ENCODE measurements at places on chromosomes 4 and X.

GRCh38 chr4:189823591-189823990, 117.1 kb upstream of the FRG1 start:
- DNase-seq: no peak

- DNase-seq: no peak
Measured at GRCh38 chr4:127203562-127204200, 429.1 kb upstream of the INTU start.

DNA sequence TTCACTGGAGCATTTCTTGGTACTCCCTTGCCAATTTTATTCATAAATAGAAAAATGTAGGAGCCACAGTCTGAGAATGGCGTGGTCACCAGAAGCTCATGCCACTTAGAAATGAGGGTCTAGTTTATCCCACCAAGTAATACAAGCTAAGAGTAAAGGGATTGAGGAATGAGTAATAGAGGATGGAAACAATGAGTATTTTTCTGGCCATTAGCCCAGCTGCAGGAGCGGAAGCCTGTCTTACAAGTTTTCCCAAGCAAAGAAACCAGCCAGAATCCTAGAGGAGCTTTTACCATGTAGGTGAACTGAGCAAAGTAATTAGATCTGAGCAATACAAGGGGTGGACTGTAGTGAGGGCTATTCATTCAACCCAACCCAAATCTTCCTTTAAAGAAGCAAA, 160.7 kb upstream of the NPY2R start:
- no peak for DNase-seq

DNA sequence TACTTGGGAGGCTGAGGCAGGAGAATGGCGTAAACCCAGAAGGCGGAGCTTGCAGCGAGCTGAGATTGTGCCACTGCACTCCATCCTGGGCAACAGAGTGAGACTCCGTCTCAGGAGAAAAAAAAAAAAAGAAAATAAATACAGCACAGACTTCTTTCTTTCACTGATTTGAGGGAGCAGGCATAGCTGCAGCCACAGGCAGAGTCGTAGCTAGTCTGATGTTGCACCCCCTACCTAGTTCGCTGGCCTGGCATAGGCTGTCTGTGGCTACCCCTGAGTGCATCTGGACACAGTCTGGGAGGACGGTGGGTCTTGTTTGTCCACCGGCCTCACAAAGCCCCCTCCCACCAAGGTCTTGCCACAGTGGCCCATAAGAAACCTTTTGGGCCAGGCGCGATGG, 21.4 kb downstream of the IL3RA start:
- no peak for DNase-seq

DNA sequence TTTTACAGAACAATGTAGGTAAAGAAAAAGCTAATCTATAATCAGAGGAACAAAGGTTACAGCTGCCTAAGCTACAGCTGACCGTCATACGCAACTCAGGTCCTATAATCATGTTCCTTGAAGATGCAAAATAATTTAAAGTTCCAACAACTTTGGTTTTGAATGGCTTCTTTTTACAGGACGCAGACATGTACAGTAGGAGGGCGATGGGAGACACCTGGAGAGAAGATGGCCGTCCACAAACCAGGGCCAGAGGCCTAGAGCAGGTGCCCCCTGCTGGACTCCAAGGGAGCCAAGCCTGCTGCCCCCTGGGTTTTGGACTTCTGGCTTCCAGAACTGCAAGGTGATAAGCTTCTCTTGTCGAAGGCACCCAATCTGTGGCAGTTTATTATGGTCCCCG, 10.6 kb downstream of the HGFAC start:
- no peak for DNase-seq

DNA sequence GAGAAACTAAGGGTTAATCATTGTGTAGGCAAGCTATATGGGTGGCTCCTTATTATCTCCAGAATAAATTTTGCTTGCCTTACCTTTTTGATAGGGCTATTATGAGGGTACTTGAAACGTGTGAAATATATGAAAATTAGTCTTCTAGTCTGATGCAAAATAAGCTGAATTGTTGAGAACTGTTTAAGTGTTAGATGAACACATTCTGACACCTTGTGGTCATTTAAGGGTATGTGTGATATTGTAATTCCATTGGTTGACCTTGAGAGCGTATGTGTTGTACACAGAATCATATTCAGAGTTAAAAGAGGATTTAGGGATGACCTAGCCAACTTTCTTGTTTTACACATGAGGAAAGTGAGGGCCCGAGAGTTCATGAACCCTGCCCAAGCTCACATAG, 44.6 kb upstream of the LINC00632 start:
- DNase-seq: no peak

- no peak for DNase-seq
Measured at GRCh38 chr4:10460313-10461047, 3.3 kb upstream of the ZNF518B start.

DNA sequence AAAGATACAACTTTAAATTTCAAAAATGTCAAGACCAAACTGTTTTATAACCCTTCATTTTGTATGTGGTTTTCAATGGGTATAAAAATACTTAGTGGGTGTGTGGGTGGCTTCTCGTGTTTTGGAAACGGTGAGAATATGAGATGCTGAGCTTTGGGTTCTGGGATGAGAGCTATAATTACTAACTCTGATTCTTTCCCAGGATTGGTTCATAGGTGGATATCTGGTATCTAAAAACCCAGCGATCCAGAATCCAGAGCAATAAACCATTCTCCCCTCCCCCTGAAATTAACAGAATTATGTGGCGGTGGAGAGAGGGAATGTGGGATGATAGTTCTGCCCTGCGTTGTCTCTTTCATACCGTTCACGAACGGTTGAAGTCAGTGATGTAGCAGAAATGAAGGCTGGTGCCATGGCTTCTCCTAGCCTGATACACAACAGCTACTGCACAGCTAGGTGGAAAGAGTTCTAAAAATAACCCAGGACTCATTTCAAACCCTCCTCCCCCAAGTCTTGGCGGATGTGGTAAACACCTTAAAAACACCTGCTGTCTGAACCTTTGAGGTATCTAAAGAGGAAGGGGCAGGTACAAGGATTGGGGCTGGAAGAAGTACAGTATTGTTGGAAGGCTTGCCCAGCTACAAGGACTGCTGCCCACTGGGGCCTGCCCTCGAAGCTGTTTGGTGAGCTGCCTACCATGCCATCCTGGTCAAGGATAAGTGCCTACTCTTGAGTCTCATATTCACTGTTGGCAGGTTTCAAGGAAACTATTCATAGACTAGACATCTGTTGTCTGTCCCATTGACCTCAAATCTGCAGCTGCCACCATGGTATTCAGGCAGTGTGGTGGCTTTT, 44.5 kb downstream of the SEPTIN11 start:
- peak; percentile 48 for DNase-seq

GRCh38 chr4:186826846-186827533, 103.3 kb upstream of the FAT1 start:
- no peak for DNase-seq

GRCh38 chr4:162442128-162442527, 278.3 kb upstream of the FSTL5 start:
- no peak for DNase-seq

GRCh38 chr4:41878170-41878969, 56.9 kb upstream of the TMEM33 start:
- DNase-seq: no peak

DNA sequence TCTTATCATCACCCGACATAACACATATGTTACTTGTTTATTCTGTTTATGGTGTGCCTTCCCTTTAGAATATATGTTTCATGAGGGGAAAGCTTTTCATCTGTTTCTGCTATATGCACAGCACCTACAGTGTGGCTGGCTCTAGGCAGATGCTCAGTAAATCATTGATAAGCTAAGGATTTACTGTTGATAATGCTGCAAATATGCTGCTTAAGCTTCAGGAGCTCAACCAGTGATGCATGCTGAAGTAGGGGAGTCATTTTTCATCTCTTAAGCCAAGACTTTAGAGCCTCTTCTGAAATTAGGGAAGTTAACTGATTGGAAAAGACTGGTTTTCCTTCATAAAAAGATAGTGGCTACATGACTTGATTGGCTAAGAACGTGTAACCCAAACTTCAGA, 16.4 kb downstream of the FAT4 start:
- DNase-seq: no peak

GRCh38 chr4:128450326-128451120, 162.9 kb upstream of the PGRMC2 start:
- no peak for DNase-seq

- no peak for DNase-seq
Measured at GRCh38 chr4:144666539-144667175, 20.7 kb downstream of the HHIP start.

DNA sequence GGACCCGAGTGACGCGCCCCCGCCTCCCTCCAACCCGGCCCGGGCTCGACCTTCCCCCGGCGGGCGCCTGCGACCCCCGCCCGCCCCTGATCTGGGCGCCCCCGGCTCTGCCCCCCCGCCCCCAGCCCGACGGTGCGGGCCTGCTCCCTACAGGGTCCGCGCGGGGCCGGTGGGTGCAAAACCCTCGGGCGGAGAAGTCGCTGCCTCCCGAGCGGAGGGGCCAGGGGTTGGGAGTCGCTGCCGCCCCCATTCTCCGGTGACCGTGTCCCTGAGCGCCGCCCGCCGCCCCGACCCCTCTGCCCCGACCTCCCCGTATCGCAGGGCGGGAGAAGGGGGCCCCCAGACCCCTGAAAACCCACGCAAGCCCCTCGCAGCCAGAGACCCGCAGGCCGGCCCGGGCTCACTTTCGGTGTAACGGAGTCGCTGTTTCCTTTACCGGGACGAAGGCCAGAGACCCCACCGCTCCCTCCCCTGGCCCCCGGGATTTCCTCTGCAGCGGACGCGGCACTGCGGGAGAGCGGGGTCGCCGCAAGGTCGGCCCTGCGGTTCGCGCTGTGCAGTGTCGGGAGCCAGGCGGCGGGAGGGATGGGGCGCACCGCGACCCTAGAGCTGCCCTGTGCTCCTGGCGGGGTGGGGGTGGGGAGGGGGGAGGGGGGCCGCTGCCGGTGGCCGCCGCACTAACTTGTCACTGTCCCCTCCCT, 729 bp upstream of the CPLX1 start:
- DNase-seq: no peak

- no peak for DNase-seq
Measured at GRCh38 chrX:137707348-137707747, 141.4 kb downstream of the ZIC3 start.

- DNase-seq: no peak
Measured at GRCh38 chr4:182320580-182320979, 77.4 kb downstream of the TENM3 start.

DNA sequence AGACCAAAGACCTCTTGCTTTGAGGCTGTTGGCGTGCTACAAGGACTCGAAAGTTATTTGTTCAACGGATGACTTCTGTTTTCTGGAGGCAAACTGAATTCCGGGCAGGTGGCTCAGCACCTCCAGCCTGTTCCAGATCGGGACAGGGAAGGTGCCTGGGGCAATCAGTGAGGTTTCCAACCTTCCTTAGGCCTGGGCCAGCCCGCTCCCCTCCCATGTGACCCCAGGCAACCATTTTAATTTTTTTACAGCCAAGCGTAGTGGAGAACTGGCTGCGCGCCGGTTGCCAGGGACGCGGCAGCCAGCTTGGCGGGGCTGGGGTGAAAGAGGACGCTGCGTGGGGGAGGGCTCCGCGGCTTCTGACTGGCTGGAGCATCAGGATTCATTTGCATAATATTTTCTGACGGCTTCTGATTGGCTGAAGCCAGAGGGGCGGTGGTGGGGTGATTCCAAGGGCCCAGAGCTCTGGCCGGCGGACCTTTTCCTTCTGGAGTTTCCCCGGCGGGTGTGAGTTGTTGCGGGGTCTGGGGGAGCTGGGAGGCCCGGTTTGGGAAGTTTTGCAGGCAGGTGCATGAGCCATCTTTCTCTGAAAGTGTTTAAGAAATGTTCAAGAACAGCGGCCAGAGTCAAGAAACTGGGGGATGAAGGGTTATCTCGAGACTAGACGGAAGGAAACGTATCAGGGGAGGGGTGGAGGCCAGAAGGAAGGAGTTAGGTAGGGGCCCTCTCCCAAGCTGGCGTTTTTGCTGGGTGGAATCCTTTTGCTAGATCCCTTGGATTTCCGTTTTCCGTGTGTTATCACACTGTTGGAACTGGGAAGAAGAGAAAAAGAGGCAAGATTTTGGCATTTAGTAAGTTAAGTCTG, at the start of gene MID1IP1:
Gene MID1IP1, plus strand, starts transcription at position 479 of the 865 bp plus-strand sequence. CDS start 3,488 bp downstream, outside the sequence.
- peak; percentile 23 for DNase-seq

DNA sequence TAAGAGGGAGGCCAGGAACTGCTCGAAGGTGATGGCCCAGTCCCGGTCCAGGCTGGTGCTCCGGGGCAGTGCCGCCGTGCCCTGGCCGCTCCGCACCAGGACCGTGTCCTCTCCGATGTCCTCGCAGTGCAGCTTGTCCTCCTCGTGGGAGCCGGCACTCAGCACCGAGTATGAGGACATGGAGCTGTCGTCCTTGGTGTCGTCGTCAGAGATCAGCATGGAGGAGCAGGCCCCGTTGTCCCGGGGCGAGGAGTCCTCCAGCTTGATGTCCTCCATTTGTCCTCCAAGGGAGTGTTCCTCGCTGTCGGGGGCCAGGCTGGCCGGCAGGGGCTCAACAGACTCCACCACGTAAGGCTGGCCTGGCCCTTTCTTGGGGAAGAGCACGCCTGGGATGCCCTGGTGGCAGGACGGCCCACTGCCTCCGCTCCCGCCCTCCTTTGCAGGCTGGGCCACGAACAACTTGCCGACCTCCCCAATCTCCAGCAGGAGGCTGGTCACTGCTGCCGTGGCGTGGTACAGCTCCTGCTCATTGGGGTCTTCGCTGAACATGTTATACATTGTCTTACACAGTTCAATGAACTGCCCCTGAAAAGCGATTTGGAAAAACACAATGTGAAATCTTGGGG, 53.7 kb upstream of the UCP1 start:
- no peak for DNase-seq

GRCh38 chrX:27924261-27924660, 57.0 kb downstream of the DCAF8L1 start:
- DNase-seq: no peak

- no peak for DNase-seq
Measured at GRCh38 chr4:147151763-147152162, 206.1 kb upstream of the TTC29 start.

DNA sequence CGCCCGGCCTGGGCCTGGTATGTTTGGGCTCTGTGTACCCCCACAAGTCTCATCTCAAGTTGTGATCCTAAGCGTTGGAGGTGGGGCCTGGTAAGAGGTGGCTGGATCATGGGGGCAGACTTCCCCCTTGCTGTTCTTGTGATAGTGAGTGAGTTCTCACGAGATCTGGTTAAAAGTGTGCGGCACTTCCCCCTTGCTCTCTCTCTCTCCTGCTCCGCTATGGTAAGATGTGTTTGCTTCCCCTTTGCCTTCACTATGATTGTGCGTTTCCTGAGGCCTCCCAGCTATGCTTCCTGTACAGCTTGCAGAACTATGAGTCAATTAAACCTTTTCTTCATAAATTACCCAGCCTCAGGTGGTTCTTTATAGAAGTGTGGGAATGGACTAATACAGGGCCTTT, 53.0 kb downstream of the CHST7 start:
- DNase-seq: no peak

- DNase-seq: no peak
Measured at GRCh38 chr4:131258361-131258760, 1890.7 kb upstream of the PCDH10 start.
